ENCODE measurements at places on chromosomes 2 and 18.

DNA sequence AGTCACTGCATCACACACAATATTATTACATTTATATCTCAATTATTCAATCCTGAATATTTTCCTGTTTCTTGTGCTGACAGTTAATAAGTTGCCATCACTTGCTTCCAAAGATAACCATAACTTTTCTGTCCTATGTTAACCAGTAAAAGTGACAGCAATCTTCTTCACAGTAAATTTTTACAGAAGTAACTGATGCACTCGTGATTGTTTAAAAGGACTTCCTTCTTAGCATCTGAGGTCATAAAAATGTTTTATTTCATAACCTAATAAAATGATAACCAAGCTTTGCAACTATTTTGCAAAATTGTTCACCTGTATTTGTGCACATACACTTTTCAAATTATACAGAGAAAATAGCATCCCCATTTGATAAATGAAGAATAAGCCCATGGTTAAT, 20.6 kb upstream of the ANKRD62 start:
- DNase-seq = no peak

- DNase-seq = no peak
Measured at GRCh38 chr2:188975497-188976102, 1.4 kb downstream of the COL3A1 start.

GRCh38 chr2:188512456-188512855, 220.8 kb downstream of the GULP1 start:
- no peak for DNase-seq

- DNase-seq = no peak
Measured at GRCh38 chr2:143466391-143466790, 337.2 kb downstream of the ARHGAP15 start.

Data from T follicular helper cell (primary cell).